Naive thymus-derived CD8-positive, alpha-beta T cell (primary cell): ENCODE measurements at places on chromosomes 3 and 15. TPM values are rescaled to one million over a fixed set of nuclear protein-coding genes. Genes with fewer than 3 reads are reported as not detected.

Gene GNB4
- 1.0 TPM for total RNA-seq

DNA sequence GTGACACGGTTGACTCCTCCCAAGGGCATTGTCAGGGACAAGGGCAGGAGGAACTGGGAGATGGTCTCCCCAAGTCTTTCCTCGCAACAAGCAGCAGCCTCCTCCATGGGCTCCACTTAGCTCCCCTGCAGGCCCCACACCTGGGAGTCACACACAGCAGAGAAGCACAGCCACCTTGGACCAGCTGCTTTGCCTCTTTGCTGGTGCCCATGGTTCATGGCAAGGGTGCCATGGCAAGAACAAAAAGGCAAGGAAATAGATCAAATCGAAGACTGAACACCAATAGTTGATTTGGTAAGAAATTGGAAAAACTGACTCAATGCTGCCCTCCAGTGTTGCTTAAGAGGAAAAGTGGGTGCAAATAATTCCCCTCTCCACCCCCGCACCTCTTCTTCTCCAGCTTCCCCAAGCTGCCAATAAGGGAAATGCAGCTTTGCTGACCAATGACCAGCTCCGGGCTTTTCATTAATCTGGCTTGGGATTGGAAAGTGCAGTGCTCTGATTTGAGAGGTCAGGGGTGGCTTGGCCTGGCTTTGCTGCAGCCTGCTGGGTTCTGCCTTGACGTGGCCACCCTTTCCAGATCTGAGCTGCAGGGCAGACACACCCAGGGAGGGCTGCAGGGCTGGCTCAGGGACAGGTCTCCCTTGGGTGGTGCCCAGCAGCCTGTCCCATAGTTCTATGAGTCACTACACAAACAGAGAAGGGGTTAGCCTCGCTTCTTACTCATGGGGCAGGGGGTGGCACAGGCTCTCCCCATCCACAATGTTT, 162.0 kb downstream of the KLF13 start:
- DNase-seq: no peak
- peaks cover 5% of the 10 kb centered on the region for H3K27me3 ChIP-seq
- H3K27ac ChIP-seq: peak overlapping the region; percentile 32

Gene BNC1
- not detected for total RNA-seq

Gene TPM1
- total RNA-seq: 20.6 TPM

Gene CHDH
- not detected for total RNA-seq

DNA sequence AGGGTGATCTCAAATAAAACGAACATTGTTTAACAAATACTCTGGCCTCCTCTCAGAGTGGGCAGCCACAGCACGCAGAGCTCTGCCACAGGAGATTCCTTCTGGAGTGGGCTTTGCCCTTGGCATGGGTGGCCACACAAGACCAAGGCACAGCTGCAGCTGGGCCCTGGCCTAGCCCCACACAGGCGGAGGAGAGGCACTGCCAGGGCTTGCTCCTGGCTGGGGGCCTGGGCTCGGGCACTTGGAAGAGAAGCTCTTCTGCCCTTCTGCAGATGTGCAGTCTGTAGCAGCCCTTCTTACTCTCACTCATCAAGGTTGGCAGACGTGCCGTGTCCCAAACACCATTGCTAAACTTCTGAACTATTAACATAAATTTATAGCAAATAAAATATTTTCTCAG, 67.2 kb downstream of the CRTC3 start:
- peak overlapping the region; percentile 79 for H3K4me3 ChIP-seq
- H3K27ac ChIP-seq: peak overlapping the region; percentile 97
- no peak for DNase-seq
- no peaks in the 10 kb centered on the region for H3K27me3 ChIP-seq
- H3K4me1 ChIP-seq: peaks cover 92% of the 10 kb centered on the region

GRCh38 chr15:93278006-93278405, 189.0 kb upstream of the RGMA start:
- H3K4me3 ChIP-seq: no peak overlapping the region
- H3K4me1 ChIP-seq: no peaks in the 10 kb centered on the region
- peaks cover 3% of the 10 kb centered on the region for H3K27me3 ChIP-seq
- no peaks in the 10 kb centered on the region for H3K36me3 ChIP-seq
